ENCODE measurements at places on chromosomes 4 and X.

DNA sequence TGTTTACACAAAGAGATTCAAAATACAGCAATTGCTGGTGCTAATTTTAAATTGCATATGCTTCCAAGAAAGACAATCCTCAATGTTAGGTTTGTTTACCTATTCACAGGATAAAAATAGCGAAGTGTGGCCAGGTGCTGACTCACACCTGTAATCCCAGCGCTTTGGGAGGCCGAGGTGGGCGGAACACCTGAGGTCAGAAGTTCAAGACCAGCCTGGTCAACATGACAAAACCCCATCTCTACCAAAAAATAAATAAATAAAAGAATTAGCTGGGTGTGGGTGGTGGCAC is 77.7 kb downstream of the OPHN1 start:
- no peak for DNase-seq

- DNase-seq: no peak
These were observed 1544.5 kb upstream of the TENM3 start for GRCh38 chr4:180698550-180699195.

DNA sequence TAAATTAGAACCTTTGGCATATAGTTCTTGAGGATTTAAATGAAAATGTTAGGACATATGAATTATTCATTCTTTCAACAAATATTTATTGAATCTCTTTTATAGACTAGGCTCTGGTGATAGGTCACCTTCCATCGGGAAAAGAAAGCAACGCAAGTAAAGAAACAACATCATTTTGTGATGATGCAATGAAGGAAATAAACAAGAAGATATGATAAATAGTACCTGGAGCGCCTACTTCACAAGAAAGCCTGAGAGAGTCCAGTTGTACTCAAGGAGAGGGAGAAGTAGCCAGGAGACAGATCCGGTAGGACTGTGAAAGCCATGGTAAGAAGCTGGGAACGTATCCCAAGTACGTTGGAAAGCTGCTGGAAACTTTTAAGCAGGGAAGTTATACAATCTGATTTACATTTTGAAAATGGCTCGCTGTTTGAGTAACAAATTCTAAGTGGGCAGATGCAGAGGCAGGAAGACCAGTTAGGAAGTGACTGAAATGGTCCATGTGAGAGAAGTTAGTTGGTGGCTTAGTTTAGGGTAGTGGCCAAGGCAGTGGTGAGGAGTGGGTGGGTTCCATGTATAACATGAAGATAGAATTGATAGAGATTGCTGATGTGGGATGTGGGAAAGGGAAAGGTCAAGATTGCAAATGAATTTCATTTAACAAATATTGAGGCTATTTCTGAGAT is 17.7 kb upstream of the CPE start:
- no peak for DNase-seq

DNA sequence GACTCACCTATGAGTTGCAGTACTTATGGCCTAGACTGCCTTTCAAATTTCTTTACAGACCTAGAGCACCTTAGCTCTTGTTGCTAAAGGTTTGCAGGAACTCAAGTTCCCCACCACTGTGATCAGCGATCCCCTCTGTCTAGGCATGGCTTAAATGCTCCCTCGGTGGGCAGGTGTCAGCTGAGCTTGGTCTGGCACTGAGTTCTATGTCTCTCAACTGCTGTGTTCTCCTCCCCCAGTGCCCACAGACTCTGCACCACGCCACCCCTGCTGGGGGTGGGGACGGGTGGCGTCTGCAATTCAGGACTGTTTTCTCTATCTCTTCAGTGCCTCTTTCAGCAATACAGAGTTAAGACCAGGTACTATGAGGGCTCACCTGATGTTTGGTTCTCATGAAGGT is 30.5 kb downstream of the TMEM271 start:
- DNase-seq: no peak

GRCh38 chrX:13128104-13128503 is 83.7 kb upstream of the FAM9C start:
- no peak for DNase-seq

DNA sequence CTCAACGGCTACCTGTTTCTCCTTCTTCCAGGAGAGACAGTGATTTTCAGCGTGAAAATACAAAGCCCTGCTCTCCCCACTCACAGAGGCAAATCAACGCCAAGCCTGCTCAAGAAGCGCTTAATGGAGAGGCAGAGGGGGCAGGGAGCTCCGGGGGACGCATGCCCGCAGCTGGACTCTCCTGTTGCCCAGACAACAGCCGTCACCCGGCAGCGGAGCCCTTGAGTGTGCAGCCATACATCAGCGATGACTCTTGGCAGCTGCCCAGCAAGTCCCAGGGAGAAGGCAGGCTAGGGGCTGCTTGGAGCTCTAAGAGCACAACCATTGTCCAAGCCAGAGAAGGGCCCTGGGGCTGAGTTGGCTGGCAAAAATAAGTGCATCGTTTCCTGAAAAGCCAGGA is 71.0 kb upstream of the AFAP1 start:
- peak; percentile 54 for DNase-seq

DNA sequence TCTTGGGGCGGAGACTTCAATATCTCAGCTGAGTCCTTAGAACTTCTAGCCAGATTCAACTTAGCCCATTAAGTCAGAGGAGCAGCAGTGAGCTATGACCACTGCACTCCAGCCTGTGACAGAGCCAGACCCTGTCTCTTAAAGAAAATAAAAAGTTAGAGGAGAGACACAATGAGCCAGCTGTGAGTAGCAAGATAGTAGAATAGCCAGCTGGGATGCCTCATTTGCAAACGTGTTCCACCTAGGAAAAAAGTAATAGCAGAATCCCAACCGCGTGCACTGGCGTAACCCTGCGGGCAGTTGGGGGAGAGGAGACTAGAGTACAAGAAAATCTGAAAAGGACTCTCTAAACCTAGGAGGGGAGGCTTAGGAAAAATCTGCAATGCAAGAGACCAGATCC is 133.2 kb upstream of the ANXA3 start:
- DNase-seq: no peak

DNA sequence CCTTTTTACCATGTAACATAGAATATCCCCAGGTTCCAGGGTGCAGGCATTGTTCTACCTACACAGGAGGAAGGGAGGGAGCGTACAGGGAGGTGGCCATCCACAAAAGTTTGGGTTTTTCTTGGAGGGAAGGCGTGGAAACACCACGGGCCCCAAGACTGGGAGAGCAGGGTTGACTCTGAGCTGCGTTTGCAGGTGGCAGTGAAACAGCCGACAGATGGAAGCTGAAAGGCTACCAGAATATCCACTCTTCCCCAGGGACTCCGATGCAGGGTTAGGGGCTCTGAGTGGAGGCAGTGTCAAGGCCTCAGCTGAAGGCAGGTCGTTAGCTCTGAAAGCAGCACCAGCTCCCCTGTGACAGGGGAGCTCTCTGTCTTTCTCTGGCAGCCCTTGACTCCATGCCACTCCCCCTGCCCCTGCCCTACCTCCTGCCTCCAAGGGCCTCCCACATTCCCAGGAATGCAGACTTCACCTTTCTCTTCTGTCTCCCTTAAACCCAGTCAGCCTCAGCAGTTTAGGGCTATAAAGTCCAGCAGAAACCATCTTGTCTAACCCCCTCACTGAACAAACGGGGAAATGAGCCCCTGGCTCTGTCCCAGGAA is 14.0 kb upstream of the GLOD5 start:
- DNase-seq: no peak

- no peak for DNase-seq
These were observed 11.2 kb upstream of the BCOR start for GRCh38 chrX:40108959-40109287.

DNA sequence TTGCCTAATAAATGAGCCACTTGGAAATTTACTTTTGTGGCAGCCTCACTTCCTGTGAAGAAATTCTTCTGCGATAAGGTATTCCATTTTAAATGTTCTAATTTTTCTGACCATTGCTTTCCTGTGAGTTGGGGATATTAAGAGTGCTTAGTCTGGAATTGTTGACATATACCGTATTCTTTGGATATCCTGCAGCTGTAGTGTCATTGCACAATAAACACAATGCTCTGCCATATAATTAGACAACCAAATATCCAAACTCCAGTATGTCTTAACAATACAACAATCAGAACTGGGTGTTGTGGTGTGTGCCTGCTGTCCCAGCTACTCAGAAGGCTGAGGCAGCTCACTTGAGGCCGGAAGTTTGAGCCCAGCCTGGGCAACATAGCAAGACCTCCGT is 99.4 kb downstream of the LUZP4 start:
- DNase-seq: no peak

- DNase-seq: no peak
These were observed 373.1 kb upstream of the HS3ST1 start for GRCh38 chr4:11801466-11802446.

GRCh38 chrX:53246231-53246630 is 21.2 kb upstream of the KDM5C start:
- DNase-seq: no peak

Data from DMS 273 treated with DMSO at 0.1 percent for 48 hours (cell line).